Activated CD8-positive, alpha-beta memory T cell treated with anti-CD3 and anti-CD28 coated beads, Interleukin-2, amount 10 ng/mL, durations not matched to agents 7 days and 5 days (primary cell): ENCODE measurements at places on chromosomes 3 and 15. TPM values are rescaled to one million over a fixed set of nuclear protein-coding genes. Genes with fewer than 3 reads are reported as not detected.

Gene PTX3
- not detected for total RNA-seq

DNA sequence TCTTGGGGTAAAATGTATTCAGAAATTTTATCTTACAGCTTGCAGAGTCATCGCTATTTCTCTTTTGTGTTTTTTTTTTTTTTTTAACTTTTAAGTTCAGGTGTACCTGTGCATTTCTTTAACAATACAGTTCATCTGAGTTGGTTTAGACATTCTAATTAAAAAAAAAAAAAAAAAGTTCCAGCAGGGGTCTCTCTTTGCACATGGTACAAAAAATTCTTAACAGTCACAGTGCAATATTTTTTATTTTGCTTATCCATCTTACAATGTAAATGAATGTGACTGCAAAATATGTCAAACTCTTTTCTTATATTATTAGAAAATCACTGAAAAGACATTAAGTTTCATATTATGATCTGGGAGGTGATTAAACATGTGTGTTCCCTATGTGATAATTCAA, 47.5 kb upstream of the SLC9A9 start:
- no peak for DNase-seq

Gene GABRG3
- total RNA-seq = not detected

Gene FBXW12
- not detected for total RNA-seq

- DNase-seq = no peak
Measured at GRCh38 chr3:34780973-34781372, 858.4 kb upstream of the ARPP21 start.

Gene OR5H1
- total RNA-seq = not detected

Gene PDE12
- total RNA-seq = 30.3 TPM

Gene GOLGA6C
- total RNA-seq = not detected

Gene ATP13A4
- 3.7 TPM for total RNA-seq

GRCh38 chr3:123423031-123423430, 25.9 kb downstream of the ADCY5 start:
- DNase-seq = no peak

DNA sequence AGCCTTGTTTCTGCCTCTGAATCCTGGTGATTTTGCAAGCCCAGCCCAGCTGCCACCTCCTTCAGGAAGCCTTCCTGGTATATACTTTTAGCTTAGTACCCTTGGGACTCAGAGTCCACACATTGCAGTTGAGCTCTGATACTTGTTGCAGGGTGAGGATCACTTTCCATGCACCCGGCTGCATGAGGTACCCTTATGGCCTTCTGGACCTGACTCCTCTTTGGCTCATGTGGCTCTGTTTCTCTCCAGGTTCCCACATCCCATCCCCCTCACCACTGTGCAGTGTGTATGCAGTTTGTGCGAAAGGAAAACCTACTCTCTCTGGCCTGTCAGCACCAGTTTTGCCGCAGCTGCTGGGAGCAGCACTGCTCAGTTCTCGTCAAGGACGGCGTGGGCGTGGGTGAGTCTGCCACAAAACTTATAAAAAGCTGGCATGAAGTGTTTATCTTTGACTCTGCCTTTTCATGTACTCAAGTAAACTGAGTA, 23.1 kb upstream of the P4HTM start:
- DNase-seq = no peak

Gene BCHE
- total RNA-seq = not detected

- no peak for DNase-seq
Measured at GRCh38 chr3:84904212-84904611, 54.6 kb upstream of the CADM2 start.

Gene SLCO3A1
- 32.0 TPM for total RNA-seq

DNA sequence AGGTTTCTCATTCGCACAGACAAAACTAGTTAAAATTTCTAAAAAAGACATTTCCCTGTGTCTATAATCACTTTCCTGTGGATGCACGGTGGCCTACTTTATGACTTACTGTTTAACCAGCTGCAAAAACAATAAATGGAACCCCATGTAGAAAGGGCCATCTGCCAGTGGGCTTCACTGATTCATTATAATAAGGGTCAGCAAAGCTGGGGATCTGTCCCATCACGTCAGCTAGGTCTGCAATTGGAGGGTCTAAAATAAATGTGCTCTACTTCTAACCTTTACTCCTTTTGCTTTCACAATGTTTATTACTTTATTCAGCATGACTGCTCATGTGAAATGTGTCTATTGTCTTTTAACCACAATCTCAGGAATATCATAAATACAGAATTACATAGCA, 43.1 kb upstream of the NMD3 start:
- no peak for DNase-seq

- DNase-seq = no peak
Measured at GRCh38 chr15:90817117-90818057, 51.0 kb upstream of the FURIN start.

Gene CLDN16
- total RNA-seq = not detected

- no peak for DNase-seq
Measured at GRCh38 chr15:78365917-78366316, 25.8 kb downstream of the CRABP1 start.

DNA sequence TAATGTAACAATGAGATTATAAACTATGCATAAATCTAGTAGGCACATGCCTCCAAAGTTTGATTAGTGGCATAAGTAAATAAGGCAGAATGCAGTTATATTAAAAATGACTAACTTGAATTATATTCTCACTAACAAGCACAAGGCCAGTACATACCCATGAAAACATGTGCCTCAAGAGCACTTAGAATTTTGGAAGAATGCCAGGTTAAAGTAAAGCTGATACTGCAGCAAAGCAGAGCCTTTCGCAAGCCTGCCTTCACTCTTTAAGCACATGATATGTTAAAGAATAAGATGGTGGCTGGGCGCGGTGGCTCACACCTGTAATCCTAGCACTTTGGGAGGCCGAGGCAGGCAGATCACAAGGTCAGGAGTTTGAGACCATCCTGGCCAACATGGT, 49.0 kb downstream of the KBTBD12 start:
- no peak for DNase-seq

Gene RTP3
- total RNA-seq = not detected

Gene LIPH
- total RNA-seq = not detected

- no peak for DNase-seq
Measured at GRCh38 chr15:96209285-96209735, 121.2 kb upstream of the NR2F2 start.

GRCh38 chr15:71804226-71804625, 6.1 kb upstream of the NR2E3 start:
- no peak for DNase-seq

DNA sequence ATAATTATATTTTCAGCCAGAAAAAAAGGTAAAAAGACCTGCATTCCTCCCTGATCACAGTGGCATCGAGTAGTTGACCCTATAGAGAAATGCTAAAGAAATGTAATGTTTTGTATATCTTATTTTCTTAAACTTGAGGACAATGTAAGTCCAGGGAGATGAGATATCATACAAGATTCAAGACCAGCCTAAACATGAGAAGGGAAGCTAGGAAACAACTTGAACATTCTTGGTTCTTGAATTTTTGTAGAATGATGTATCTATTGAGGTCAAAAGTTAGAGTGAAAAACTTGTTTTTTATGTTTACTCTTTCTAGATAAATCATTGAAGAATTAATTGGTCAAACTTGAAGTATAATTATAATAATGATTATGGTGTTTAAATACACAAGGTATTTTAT, 497.7 kb upstream of the TBL1XR1 start:
- no peak for DNase-seq

DNA sequence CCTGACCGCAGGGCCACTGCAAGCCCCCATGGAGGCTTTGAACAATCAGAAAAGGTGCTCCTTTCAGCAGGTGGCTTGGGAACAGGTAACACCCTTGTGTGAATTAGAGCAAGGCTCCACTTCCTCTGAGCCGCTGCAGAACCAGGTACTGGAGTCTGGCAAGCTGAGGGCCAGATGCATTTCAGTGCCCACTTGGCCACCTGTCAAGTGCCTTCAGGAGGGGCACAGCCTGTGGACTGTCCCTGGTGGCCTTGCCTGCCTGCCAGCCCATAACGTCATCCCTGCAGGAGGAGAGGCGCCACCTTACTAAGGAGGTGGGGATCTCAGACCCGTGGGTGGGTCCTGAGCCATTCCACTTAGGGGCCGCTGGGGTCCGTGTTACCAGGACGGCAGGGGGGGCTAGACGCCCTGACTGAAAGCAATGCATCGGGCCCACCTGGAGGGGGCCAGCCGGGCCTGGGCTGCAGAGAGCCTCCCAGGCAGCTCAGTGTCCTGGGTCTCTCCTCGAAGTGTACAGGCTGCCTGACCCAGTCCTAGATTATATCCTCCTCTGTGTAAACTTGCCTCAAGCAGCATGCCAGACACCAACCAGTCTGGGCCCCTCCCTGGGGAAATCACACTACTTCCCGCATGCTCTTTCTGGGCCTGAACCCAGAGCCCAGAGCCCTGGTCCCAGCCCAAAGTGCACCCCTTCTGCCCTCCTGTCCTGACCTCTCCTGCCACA, 16.1 kb downstream of the SPTBN5 start:
- DNase-seq = no peak

DNA sequence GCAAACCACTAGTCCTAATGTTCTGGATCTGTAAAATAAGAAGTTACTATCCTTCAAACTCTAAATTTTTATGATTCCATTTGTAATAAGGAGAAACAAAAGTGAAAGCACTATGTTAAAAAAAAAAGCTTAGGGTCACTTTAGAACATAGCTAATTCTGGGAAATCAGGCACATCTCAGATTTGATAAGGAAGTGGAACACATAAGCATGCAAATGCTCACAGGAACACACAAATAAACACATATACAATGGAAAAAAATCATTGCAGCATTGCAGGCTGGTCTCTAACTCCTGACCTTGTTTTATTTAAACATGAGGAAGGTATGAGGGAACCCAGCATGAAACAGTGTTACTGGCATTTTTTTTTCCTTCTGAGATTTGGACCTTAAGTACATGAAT, 63.2 kb upstream of the TNFSF10 start:
- no peak for DNase-seq

Gene RSL24D1
- 79.1 TPM for total RNA-seq

GRCh38 chr3:137222736-137223225, 265.0 kb downstream of the IL20RB start:
- DNase-seq = no peak

Gene CHDH
- total RNA-seq = 0.53 TPM

GRCh38 chr15:68220967-68221366, 8.6 kb downstream of the CLN6 start:
- peak; percentile 4 for DNase-seq

DNA sequence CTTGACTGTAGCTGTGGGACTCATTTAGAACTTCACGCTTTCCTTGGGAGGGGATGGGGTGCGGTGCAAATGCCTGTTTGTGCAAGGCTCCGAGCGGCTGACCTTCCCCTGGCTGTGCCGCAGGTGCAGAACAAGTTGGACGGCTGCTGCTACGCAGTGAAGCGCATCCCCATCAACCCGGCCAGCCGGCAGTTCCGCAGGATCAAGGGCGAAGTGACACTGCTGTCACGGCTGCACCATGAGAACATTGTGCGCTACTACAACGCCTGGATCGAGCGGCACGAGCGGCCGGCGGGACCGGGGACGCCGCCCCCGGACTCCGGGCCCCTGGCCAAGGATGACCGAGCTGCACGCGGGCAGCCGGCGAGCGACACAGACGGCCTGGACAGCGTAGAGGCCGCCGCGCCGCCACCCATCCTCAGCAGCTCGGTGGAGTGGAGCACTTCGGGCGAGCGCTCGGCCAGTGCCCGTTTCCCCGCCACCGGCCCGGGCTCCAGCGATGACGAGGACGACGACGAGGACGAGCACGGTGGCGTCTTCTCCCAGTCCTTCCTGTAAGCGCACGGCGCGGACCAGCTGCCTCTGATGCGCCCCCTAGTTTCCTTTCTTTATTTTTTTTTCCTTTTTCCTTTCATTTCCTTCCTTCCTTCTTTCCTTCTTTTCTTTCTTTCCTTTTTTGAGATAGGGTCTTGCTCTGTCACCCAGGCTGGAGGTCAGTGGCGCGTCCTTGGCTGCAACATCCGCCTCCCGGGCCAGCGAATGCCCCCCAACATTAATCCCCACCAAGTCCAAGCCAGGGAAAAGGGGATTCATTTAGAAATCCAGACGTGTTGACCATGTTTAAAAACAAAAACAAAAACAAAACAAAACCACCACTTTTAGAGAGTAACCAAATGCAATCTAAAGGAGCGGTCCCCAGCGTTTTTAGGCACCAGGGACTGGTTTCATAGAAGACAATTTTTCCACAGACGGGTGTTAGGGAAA, 42.7 kb downstream of the EIF2AK4 start:
- DNase-seq = no peak
